IMR-90 (cell line): ENCODE measurements at places on chromosomes 2 and 18. TPM values are rescaled to one million over a fixed set of nuclear protein-coding genes. Genes with fewer than 3 reads are reported as not detected.

- DNase-seq, result no peak
- no peaks in the 10 kb centered on the region for H3K36me3 ChIP-seq
- H3K27me3 ChIP-seq, result peaks cover 25% of the 10 kb centered on the region
- H3K27ac ChIP-seq, result no peak overlapping the region
- H3K4me1 ChIP-seq, result no peaks in the 10 kb centered on the region
Observed at GRCh38 chr2:128489526-128490273, 171.0 kb upstream of the HS6ST1 start.

DNA sequence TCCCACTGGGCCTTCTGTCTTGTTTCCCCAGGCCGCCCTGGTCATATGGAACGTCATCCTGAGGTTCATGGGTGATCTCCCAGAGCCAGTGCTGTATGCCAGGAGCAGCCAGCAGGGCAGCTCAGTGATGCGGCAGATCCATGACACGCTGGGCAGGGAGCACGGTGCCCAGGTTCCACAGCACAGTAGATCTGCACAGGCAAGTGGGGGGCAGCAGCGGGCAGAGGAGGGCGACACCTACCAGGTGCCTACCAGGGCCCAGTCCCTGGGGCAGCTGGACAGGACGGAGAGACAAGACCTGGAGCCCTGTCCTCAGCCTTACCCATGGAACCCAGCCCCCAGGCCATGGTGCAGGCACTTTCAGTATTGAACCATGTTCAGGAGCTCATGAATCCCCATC lies 36.1 kb upstream of the GPR17 start:
- no peak overlapping the region for H3K27ac ChIP-seq
- H3K4me1 ChIP-seq, result no peaks in the 10 kb centered on the region
- H3K36me3 ChIP-seq, result no peaks in the 10 kb centered on the region
- DNase-seq, result no peak
- H3K4me3 ChIP-seq, result no peak overlapping the region

GRCh38 chr2:18475884-18476283 lies 84.6 kb downstream of the RDH14 start:
- no peaks in the 10 kb centered on the region for H3K27me3 ChIP-seq
- H3K27ac ChIP-seq, result no peak overlapping the region
- peak; percentile 55 for DNase-seq
- H3K4me1 ChIP-seq, result peaks cover 17% of the 10 kb centered on the region
- H3K4me3 ChIP-seq, result no peak overlapping the region

GRCh38 chr2:120310136-120310535 lies 35.8 kb upstream of the INHBB start:
- H3K4me3 ChIP-seq, result no peak overlapping the region
- DNase-seq, result no peak
- no peak overlapping the region for H3K27ac ChIP-seq

GRCh38 chr18:75215663-75216062 lies 5.1 kb downstream of the TSHZ1 start:
- H3K36me3 ChIP-seq, result no peaks in the 10 kb centered on the region
- H3K27me3 ChIP-seq, result no peaks in the 10 kb centered on the region
- no peak for DNase-seq
- no peak overlapping the region for H3K27ac ChIP-seq
- peaks cover 9% of the 10 kb centered on the region for H3K4me1 ChIP-seq

- peaks cover 2% of the 10 kb centered on the region; the same call in 1 of the 2 replicates for H3K4me1 ChIP-seq
- H3K36me3 ChIP-seq, result no peaks in the 10 kb centered on the region
- no peak overlapping the region for H3K27ac ChIP-seq
- H3K4me3 ChIP-seq, result no peak overlapping the region
- H3K27me3 ChIP-seq, result no peaks in the 10 kb centered on the region; the same call in 1 of the 2 replicates
Observed at GRCh38 chr18:5982332-5982731, 87.0 kb upstream of the TMEM200C start.

GRCh38 chr2:226669905-226670304 lies 129.7 kb downstream of the IRS1 start:
- H3K4me3 ChIP-seq, result no peak overlapping the region
- H3K36me3 ChIP-seq, result no peaks in the 10 kb centered on the region
- DNase-seq, result no peak

DNA sequence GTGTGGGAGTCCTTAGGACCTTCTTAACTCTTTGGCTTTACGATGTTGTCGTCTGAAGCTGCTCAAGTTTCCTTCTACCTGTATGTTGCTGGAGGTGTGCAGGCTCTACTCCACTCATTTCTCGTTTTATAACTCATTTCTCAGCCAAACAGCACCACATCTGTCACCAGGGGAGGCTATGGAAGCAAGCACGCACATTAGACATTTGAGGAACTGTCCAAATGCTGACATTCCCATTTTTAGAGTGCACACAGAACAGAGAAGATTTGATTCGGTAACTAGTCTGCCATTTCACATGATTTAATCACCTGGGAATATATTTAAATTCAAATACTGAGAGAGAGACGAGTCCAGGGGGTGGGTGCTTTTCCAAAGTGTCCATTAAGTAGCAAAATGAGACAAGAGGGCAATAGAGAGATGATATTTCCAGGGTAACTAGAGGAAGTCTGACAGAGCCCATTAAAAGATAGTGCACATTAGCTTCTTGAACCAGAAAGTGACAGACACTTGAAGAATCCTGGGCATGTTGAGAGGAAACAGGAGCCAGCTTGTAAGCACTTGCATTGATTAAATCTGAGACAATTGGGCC lies 793.3 kb downstream of the TDRD15 start:
- peak; percentile 21 for DNase-seq
- H3K27ac ChIP-seq, result no peak overlapping the region
- H3K4me1 ChIP-seq, result no peaks in the 10 kb centered on the region
- H3K4me3 ChIP-seq, result no peak overlapping the region
- no peaks in the 10 kb centered on the region for H3K36me3 ChIP-seq
- no peaks in the 10 kb centered on the region for H3K27me3 ChIP-seq

GRCh38 chr2:32825291-32825712 lies 121.5 kb upstream of the LTBP1 start:
- H3K27me3 ChIP-seq, result no peaks in the 10 kb centered on the region
- no peak overlapping the region for H3K27ac ChIP-seq
- H3K4me1 ChIP-seq, result peaks cover 8% of the 10 kb centered on the region
- DNase-seq, result peak; percentile 25
- H3K36me3 ChIP-seq, result no peaks in the 10 kb centered on the region

DNA sequence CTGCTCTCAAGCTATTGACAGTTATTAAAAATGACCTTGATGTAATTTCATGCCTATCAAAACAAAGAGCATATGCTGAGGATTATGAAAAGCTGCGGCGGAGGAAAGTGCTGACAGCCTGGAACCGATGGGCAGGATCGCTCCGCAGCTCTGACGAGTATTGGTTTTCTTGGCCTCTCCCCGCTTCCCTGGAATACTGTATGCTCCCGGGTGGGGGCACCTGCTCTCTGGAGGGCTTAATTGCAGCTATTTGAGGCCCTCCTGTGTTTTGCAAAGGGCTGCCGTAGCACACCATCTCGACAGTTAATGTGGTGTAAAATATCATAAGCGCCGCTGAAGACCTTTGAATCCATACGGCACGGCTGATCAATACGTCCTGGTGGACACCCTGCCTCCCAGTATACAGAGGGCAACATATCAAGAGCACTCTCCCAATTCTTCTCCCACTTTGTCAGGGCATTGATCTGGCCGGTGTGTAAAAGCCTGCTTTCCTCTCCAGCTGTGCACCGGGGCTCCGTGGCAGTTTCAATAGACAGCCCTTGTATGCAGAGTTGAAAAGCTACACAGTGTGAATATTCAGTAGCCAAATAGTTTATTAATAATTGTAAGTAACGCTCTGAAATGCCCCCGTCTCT lies 662.4 kb downstream of the GALR1 start:
- no peak overlapping the region for H3K4me3 ChIP-seq
- H3K36me3 ChIP-seq, result no peaks in the 10 kb centered on the region
- no peak overlapping the region for H3K27ac ChIP-seq
- no peaks in the 10 kb centered on the region for H3K4me1 ChIP-seq
- H3K27me3 ChIP-seq, result no peaks in the 10 kb centered on the region

GRCh38 chr2:168076731-168077130 lies 170.7 kb downstream of the STK39 start:
- no peaks in the 10 kb centered on the region for H3K27me3 ChIP-seq
- H3K27ac ChIP-seq, result no peak overlapping the region
- no peaks in the 10 kb centered on the region for H3K4me1 ChIP-seq
- no peak for DNase-seq
- H3K36me3 ChIP-seq, result peaks cover 8% of the 10 kb centered on the region

- no peaks in the 10 kb centered on the region for H3K36me3 ChIP-seq
- 0 out of 2 replicates have a peak, but pooled peaks cover 2% of the 10 kb centered on the region for H3K4me1 ChIP-seq
Observed at GRCh38 chr2:133780997-133781513, 212.8 kb upstream of the NCKAP5 start.

GRCh38 chr2:238064376-238064775 lies 3.6 kb downstream of the SCLY start:
- H3K4me1 ChIP-seq, result no peaks in the 10 kb centered on the region; the same call in 1 of the 2 replicates

GRCh38 chr18:79868168-79868784 lies 70.5 kb downstream of the KCNG2 start:
- no peak overlapping the region for H3K27ac ChIP-seq
- H3K36me3 ChIP-seq, result no peaks in the 10 kb centered on the region
- DNase-seq, result no peak
- H3K4me3 ChIP-seq, result no peak overlapping the region
- no peaks in the 10 kb centered on the region for H3K4me1 ChIP-seq

DNA sequence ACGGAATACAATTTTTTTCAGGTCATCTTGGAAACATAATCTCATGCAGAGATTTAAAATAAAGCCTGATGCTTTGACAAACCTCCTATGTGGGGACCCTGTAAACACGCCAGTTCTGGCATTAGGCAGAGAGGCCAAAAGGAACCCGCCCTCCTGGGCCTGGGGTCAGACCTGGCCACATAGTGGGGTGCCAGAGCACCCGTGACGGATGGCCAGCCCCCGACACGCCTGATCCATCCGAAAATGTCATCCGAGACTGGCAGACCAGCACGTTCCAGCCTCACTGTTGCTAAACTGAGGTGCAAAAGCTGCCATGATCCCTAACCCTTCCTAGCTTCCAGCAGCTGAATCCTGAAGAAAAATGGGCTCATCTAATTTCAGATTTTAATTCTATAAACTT lies 222.6 kb upstream of the SALL3 start:
- no peaks in the 10 kb centered on the region for H3K36me3 ChIP-seq
- H3K4me3 ChIP-seq, result no peak overlapping the region
- H3K27me3 ChIP-seq, result no peaks in the 10 kb centered on the region
- no peak overlapping the region for H3K27ac ChIP-seq

GRCh38 chr2:72033636-72034035 lies 114.0 kb downstream of the CYP26B1 start:
- H3K27me3 ChIP-seq, result 0 out of 2 replicates have a peak, but pooled peaks cover 3% of the 10 kb centered on the region
- H3K4me1 ChIP-seq, result no peaks in the 10 kb centered on the region
- no peaks in the 10 kb centered on the region for H3K36me3 ChIP-seq
- H3K4me3 ChIP-seq, result no peak overlapping the region
- H3K27ac ChIP-seq, result no peak overlapping the region
- DNase-seq, result no peak

GRCh38 chr2:60317844-60318243 lies 235.6 kb downstream of the BCL11A start:
- no peak overlapping the region for H3K4me3 ChIP-seq
- DNase-seq, result no peak
- H3K36me3 ChIP-seq, result no peaks in the 10 kb centered on the region
- H3K4me1 ChIP-seq, result no peaks in the 10 kb centered on the region
- H3K27ac ChIP-seq, result no peak overlapping the region
- no peaks in the 10 kb centered on the region for H3K27me3 ChIP-seq

- H3K36me3 ChIP-seq, result no peaks in the 10 kb centered on the region
- peak overlapping the region; percentile 91 for H3K4me3 ChIP-seq
- DNase-seq, result no peak
- peak overlapping the region; percentile 90 for H3K27ac ChIP-seq
Observed at GRCh38 chr2:62196278-62196901, 475 bp downstream of the B3GNT2 start.

DNA sequence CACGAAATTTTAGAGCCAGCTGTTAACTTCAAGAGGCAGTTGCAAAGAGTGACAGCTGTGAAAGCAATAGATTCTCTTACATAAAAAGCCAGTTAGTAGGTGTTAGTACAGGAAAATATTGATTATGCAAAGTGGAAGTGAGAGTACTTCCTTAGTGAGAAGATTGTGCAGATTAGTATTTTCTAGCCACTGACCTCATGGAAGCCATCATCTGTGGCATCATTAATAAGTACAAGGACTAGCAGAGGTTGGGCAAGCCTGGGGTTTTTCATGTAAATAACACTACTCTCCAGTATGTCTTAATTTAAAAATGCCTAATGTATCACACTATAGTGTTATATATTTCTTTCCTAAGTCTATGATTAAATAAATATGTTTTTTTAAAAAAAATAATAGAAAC lies 166.2 kb upstream of the DTNA start:
- H3K27ac ChIP-seq, result no peak overlapping the region
- DNase-seq, result no peak
- no peaks in the 10 kb centered on the region for H3K4me1 ChIP-seq
- no peaks in the 10 kb centered on the region for H3K36me3 ChIP-seq

- H3K27me3 ChIP-seq, result no peaks in the 10 kb centered on the region
- H3K27ac ChIP-seq, result no peak overlapping the region
- H3K4me1 ChIP-seq, result no peaks in the 10 kb centered on the region
- H3K36me3 ChIP-seq, result peaks cover 12% of the 10 kb centered on the region
Observed at GRCh38 chr2:151815821-151816489, 12.3 kb downstream of the ARL5A start.

STON1 gene
- total RNA-seq, result 5.7 and 6.9 TPM in 2 replicates

FAHD2A gene
- 35.0 and 36.2 TPM in 2 replicates for total RNA-seq

CAVIN2 gene
- 11.5 and 12.5 TPM in 2 replicates for total RNA-seq

TMEM178A gene
- 0.18 and 0.28 TPM in 2 replicates for total RNA-seq

ZSWIM2 gene
- 0.28 TPM in 1 of 2 replicates, not detected in the other for total RNA-seq

DUSP19 gene
- 1.4 and 2.5 TPM in 2 replicates for total RNA-seq

SH3RF3 gene
- total RNA-seq, result 3.4 and 3.9 TPM in 2 replicates

WDR12 gene
- total RNA-seq, result 8.6 and 12.2 TPM in 2 replicates
